ENCODE measurements at places on chromosomes 11 and 22. TPM values are rescaled to one million over a fixed set of nuclear protein-coding genes. Genes with fewer than 3 reads are reported as not detected.

- peak; percentile 92 for DNase-seq
These were observed 30.8 kb downstream of the BLID start for GRCh38 chr11:122085264-122085663.

DNA sequence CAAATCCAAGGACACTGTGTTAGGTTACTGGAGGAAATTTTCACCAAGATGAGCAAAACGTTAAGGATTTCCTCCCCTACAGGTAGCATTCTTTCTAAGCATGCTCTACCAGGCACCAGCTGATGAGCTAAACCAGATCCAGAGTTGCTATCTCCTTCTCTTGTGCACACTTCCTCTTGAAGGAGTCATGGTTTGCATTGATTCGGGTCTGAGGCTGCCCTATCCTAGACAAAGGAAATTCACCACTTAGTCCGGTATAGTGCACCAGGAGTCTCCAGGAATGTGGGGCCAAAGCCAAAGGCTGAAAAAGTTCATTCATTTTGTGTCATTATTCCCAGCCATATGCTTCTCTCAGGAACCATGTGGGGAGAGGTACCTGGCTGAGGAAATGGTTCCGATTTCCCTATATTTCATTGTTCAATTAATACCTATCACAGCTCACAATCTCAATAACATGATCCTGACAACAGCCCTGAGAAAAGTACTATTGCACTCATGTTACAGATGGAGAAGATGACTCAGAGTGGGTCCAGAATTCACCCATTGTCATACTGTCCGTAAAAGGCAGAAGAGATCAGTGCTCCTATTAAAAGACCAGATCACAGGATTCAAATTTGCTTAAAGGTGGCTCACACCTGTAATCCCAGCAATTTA, 39.1 kb downstream of the SLC35F2 start:
- no peak for DNase-seq

- no peak for DNase-seq
These were observed 22.1 kb upstream of the DRD2 start for GRCh38 chr11:113497066-113497910.

DNA sequence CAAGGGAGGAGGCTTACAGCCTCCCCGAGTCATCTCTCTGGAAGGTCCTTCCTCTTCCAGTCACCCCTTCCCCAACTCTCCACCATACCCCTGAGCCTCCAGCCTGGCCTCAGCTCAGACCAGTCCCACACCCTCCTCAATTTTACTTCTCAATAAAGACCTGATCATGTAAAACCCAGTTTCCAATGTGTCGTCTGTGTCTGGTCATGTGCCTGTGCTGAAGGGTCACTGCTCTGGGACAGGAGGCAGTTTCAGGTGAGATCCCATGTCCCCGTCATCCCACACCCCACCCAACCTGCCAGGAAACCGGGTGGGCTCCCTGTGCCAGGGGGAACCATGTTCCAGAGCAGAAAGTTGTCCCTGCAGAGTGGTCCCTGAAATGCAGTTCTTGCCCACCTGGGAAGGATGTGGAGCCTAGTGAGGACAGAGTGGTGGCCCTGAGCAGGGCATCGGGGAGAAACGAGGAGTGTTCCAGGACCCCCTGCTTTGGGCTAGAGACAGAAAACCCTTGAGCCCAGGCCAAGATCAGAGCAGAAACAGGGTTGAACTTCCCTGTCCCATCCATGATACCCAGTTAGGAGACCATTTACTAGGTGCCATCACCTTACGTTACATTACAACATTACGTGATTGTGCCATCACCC, 19.4 kb downstream of the IGLL5 start:
- DNase-seq = no peak

GRCh38 chr11:117180661-117181585, 2.4 kb downstream of the SIDT2 start:
- DNase-seq = peak; percentile 77

GRCh38 chr22:46414704-46415103, 79.2 kb downstream of the TRMU start:
- no peak for DNase-seq

DNA sequence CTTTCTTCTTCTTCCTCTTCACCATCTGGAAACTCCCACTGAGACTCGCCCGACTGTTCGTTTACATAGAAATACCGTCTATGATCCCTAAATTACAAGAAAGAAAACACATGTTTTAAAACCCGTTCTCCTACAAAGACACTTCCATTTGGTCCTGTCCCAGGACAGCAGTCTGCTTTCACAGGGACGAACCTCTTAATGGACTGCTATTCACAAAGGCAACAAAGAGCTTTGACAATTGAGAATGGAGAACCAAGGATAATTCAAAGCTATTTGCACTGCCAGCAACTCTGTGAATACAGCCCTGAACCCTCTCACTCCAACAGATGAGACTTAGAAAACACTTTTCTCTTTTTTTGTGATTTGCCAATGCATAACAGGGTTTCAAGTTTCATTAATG, 16.3 kb upstream of the AGBL2 start:
- no peak for DNase-seq

GRCh38 chr22:50027639-50028537, 15.3 kb upstream of the IL17REL start:
- DNase-seq = peak; percentile 11

DNA sequence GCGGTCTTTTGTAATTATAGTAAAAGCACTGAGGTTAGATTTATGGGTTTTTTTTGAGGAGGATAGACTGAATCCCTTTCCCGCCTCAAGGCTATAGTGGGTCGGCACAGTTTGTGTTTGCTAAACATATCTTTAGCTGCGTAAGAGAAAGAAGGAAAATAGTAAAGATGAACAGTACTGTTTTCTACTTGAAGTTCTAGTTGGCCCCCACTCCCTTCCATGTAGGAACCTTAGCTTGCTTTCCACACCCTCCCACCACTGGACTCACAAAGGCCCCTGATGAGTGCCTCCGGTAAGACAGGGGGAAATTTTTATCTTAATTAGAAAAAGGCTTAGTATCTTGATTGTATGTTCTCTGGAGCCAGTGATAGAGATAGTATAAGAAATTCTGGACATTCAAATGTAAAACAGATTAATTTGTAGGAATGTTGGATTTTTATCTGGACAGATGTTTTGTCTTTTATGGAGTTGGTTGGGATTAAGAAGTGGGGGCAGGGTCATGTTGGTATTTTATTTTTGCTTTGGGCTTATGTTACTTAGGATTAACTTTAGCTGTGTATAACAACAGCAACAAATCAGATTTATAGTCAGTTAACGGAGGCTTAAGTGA, 49.4 kb downstream of the PTPRJ start:
- DNase-seq = no peak

- no peak for DNase-seq
These were observed 126.7 kb downstream of the TEAD1 start for GRCh38 chr11:12800871-12801270.

- peak; percentile 22 for DNase-seq
These were observed 3.5 kb downstream of the OSM start for GRCh38 chr22:30262917-30263741.

DNA sequence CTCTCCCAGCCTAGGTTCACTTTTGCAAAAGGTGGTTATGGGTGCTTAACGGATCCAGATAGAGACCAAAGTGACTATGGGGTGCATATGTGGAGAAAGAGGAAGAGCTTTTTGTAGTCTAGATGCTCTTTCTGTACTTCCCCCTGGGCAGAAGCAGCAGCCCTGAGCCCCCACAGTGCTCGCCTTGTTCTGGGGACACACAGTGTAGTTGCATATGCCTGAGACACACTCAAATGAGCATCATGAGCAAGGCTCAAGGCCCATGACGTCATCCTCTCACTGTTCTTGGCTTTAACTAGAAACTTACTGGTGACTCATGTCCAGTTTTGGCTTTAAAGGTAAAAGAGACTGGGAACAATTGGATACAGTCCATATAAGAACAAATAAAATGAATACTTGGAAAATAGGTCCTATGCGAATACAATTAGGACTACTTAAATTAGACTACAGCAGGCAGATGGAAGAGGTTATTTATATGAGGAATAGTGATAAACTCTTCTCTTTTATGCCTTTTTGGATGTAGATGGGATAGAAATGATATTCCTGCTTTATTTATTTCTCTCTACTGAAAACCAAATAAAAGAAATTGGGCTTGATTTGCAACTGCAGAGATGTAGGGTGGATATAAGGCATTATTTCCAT, 20.1 kb upstream of the PEX26 start:
- peak; percentile 94 for DNase-seq

- DNase-seq = no peak
These were observed 14.0 kb downstream of the P4HA3 start for GRCh38 chr11:74297484-74297883.

- DNase-seq = no peak
These were observed 9.6 kb upstream of the SC5D start for GRCh38 chr11:121282886-121283502.

GRCh38 chr11:79578116-79578515, 137.3 kb upstream of the TENM4 start:
- no peak for DNase-seq

GRCh38 chr11:58276151-58276550, 8.1 kb upstream of the OR10W1 start:
- peak; percentile 15 for DNase-seq

DNA sequence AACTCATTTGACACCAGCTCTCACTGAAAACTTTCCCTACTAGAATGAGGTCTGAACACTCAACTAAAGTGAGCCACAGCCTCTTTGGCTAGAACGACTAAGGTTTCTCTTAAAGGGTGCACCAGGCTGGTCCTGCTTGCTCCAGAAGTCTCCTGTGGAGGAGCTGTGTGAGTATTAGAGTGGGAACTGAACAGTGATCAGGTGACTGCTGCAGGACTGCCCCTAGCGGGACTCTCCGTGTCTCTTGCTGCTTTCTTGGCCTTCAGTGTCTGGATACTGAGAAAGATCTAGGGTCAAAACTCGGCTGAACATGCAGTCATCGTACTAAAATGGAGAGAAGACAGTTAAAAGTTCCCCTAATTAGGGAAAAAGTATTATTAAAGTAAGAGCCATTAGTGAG, 34.6 kb downstream of the FAM118A start:
- DNase-seq = no peak

GRCh38 chr11:26112264-26112663, 219.7 kb upstream of the ANO3 start:
- DNase-seq = no peak

DNA sequence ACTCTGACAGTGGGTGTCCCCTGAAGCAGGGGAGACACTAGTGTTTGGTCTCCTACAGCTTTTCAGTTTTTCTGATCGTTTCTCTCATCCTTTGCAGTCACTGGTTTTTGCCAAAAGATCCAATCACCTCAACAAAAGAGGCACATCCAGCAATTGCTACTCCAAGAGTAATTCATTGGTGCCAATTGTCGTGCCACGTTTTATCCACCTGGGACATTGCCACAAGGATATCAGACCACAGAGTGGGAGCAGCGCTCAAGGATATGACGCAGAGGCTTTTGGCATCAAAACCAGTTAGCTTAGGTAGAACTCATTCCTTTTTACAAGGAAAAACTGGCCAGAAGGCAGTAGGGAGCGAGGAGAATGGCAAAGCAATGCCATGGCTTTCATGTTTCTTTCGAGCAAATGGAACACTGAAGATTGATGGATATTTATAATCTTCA, 40.9 kb upstream of the BLID start:
- DNase-seq = no peak

- no peak for DNase-seq
These were observed 39.9 kb upstream of the RAPSN start for GRCh38 chr11:47488674-47489394.

DNA sequence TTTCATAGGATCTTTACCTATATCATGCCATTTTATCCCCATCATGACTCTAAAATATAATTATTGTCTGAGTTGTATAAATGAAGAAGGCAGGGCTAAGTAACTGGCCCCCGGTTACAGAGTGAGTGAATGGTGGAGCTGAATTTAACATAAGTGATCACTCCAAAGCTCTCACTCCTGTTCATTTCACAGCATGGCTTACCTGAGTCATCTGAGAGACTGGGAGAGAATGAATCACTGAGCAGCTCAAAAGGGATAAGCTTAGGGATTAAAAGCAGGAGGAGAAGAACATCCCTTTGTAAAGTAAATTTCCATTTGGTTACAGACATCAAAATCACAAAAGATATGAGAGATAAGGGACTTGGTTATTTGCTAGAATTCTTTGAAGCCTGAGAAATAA, 294.0 kb upstream of the CTSC start:
- no peak for DNase-seq

DNA sequence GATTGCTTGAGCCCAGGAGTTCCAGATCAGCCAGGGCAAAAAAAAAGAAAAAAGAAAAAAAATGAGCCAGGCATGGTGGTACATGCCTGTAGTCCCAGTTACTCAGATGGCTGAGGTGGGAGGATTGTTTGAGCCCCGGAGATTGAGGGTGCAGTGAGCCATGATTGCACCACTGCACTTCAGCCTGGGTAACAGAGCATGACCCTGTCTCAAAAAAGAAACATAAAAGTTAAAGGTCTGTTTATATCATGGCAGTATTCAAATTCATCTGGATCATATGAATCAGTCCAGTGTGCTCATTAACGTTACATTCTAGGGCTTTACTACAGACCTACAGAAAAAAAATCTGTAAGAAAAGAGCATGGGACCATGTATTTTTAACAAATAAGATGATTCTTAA, 13.9 kb downstream of the HSD17B12 start:
- no peak for DNase-seq

- no peak for DNase-seq
These were observed 2.1 kb upstream of the APOA5 start for GRCh38 chr11:116793772-116794097.

DNA sequence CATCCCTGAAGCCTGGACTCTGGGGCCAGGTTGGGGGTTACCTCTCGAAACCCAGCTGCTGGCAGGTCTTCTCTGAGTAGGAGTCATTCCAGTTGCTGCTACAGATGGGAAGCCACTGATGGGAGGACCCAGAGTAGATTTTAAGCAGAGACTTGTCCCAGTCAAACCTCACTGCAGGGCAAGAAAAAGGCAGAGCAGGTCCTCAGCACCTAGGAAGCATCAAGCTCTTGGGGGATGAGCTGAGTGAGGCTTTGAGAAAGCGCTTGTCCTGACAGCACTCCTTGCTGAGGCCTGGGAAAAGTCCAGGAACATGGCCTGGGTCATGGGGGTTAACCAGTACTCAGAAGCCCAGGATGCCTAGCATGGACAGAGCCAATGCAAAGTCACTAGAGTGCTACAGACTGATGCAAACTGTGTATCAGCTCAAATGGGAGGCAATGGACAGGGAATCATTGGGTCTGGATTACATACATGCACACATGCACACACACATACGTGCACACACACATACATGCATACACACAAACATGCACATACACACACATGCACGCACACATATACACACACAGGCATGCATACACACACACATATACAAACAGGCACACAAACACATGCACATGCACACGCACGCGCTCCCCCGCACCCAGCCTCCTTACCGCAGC, 15.3 kb downstream of the TMPRSS13 start:
- no peak for DNase-seq

The IL17REL gene
- not detected for total RNA-seq

The OSM gene
- total RNA-seq = not detected

The BTG4 gene
- total RNA-seq = not detected

The PIWIL4 gene
- 0.17 TPM for total RNA-seq

The CNTF gene
- total RNA-seq = 0.79 TPM

The PPP6R2 gene
- total RNA-seq = 46.6 TPM

The RCOR2 gene
- 0.43 TPM for total RNA-seq

The SEPTIN3 gene
- total RNA-seq = not detected

The FIBIN gene
- total RNA-seq = 87.0 TPM

The OR51B5 gene
- not detected for total RNA-seq

The TRIM49D1 gene
- total RNA-seq = not detected

The RHOD gene
- total RNA-seq = 17.0 TPM

The CRYBA4 gene
- total RNA-seq = not detected

The NADSYN1 gene
- 46.7 TPM for total RNA-seq

The TOMM22 gene
- 139 TPM for total RNA-seq

The NLRP14 gene
- not detected for total RNA-seq
